ENCODE measurements at places on chromosomes 12 and 14.
A peak's percentile ranks its signal among the peaks of the same experiment; 100 is the strongest.

- peak; percentile 55 for DNase-seq
Measured at GRCh38 chr12:109029411-109029810, 8.5 kb upstream of the SVOP start.

GRCh38 chr14:44928793-44929192 lies 33.0 kb downstream of the KLHL28 start:
- no peak for DNase-seq

- DNase-seq: peak; percentile 64
Measured at GRCh38 chr12:117098361-117099217, 627 bp downstream of the TESC start.

DNA sequence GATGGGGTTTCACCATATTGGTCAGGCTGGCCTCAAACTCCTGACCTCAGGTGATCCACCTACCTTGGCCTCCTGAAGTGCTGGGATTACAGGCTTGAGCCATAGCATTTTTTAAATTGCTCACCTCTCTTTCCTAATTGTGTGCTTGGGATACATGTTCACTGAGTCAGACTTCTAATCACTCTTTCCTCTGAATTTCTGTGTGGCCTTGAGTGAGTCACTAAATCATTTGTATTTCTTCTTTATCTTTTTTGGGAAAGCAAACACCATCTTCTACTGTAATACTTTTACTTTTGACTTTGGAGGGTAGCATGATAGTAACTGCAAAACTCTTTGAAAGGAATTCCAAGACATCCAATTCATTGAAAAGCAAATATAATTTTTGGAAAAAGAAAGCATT lies 60.8 kb downstream of the FLRT2 start:
- DNase-seq: no peak

- DNase-seq: no peak
Measured at GRCh38 chr12:130491421-130492357, 154.0 kb downstream of the PIWIL1 start.

DNA sequence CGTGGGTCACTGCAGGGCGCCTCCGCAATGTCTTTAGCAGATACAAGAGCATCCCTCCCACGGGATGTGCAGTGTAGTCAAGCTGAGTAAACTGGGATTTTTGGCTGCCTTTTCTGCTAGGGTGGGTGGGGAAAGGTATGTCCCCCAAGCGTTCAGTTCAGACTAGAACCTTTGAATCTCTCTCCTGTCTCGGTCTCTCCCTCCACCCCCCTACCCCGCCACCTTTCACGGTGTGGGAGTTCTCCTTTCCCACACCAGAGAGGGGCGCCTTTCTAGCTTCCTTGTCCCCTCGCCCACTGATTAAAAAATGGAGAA lies 525 bp upstream of the FAR2 start:
- peak; percentile 67 for DNase-seq

- peak; percentile 83 for DNase-seq
Measured at GRCh38 chr12:109804820-109805761, 28.1 kb downstream of the TRPV4 start.

GRCh38 chr12:108868781-108869180 lies 11.1 kb upstream of the DAO start:
- no peak for DNase-seq
